ENCODE measurements at places on chromosomes 1 and 21.

DNA sequence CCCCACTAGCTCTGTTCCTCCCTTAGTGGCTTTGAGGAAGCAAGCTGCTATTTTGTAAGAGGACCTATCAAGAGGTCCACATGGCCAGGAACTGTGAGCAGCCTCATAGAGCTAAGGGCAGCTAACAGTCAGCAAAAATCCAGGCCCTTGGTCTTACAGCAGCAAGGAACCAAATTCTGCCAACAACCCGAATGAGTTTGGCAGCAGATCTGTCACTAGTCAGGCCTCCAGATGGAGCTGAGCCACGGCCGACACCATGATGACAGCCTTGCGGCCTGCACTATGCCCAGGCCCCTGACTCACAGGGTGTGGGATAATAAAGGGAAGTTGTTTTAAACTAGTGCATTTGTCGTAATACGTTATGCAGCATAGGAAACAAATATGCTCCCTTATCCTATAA is 28.0 kb upstream of the H3-3A start:
- peak; percentile 74 for DNase-seq

DNA sequence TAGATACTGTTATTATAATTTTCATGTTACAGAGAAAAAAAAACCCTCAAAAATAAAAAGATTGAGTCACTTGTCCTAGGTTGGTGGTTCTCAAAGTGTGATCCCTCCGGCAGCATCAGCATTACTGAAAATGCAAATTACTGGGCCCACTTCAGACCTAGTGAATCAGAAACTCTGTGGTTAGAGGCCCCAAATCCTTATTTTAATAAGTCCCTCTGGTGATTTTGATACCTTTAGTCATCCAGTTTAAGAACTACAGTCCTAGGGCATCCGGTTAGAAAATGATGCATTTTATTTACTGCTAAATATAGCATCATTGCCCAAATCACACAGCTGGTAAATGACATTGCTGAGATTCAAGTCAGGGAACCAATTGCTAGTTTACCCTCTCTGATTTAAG is 203.7 kb upstream of the RUNX1 start:
- no peak for DNase-seq

- DNase-seq, result no peak
Measured at GRCh38 chr1:66350001-66350547, 183.9 kb upstream of the SGIP1 start.

DNA sequence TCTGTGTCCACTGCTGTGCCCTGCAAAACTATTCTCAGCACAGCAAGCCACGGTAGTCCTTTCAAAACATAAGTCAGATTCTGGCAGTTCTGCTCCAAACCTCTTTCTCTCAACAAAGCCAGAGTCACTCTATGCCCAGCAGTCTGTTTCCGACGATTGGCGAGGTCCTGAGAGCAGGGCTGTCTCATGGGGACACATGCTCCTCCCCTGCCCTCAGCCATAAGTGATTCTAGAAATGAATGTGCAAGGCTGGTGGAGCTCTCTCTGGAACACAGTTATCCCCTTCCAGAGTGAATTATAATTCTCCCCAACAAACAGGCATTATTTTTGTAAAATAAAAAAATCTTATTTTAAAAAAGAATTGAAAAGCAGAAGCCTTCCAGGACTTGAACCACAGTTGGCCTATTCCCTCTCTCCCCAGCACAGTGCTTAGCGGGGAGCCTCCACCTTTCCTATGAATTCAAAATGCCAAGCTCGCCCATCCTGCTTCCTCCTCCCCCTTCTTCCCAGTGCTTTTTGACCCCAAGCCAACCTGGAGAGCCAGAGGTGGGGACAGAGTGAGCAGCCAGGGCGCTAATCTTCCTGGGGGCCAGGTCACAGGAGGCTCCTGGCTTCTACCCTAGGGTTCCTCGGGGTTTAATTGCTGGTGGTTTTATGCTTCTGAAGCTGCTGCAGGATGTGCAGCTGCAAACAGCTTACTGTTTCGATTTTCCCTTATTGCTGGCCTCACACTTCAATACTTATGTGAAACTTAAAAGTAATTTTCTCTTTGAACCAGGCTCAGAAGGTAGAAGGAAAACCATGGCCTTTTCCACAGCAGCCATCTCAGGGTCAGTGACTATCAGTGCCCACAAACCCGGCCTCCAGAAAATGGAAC is 41.1 kb downstream of the KCNJ6 start:
- DNase-seq, result no peak

- no peak for DNase-seq
Measured at GRCh38 chr1:43653893-43654292, 3.9 kb downstream of the KDM4A start.

- DNase-seq, result no peak
Measured at GRCh38 chr1:212666116-212666775, 33.4 kb downstream of the BATF3 start.

DNA sequence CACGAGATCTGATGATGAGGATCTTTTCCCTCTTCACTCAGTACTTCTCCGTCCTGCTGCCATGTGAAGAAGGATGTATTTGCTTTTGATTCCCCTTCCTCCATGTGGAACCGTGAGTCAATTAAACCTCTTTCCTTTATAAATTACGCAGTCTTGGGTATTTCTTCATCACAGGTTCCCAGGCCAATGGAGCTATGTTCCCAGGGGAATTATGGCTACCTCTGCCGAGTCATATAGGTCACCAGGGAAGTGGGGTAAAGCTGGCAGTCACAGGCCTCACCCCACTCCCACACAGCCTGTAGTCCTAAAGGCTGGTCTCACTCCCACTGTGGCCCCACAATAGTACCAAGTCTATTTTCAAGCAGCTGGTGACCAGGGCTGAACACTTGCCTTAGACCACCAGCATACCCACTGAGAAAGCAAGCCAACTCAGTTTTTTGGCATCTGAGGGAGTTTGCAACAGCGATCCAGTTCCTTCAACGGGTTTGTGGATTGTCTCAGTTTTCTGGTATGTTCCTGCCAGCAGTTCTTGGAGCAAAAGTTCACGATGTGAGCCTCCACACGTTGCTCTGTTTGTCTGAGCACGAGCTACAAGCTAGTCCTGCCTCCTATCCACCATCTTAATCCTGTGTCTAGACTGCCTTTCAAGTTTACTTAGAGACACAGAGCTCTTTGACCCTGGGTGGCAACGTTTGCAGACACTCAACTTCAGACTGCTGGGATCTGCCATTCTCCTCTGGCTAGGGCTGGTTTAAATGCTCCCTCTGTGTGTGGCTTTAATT is 104.5 kb downstream of the CENPF start:
- DNase-seq, result no peak

- DNase-seq, result no peak
Measured at GRCh38 chr21:18960306-18960705, 556.7 kb upstream of the TMPRSS15 start.

DNA sequence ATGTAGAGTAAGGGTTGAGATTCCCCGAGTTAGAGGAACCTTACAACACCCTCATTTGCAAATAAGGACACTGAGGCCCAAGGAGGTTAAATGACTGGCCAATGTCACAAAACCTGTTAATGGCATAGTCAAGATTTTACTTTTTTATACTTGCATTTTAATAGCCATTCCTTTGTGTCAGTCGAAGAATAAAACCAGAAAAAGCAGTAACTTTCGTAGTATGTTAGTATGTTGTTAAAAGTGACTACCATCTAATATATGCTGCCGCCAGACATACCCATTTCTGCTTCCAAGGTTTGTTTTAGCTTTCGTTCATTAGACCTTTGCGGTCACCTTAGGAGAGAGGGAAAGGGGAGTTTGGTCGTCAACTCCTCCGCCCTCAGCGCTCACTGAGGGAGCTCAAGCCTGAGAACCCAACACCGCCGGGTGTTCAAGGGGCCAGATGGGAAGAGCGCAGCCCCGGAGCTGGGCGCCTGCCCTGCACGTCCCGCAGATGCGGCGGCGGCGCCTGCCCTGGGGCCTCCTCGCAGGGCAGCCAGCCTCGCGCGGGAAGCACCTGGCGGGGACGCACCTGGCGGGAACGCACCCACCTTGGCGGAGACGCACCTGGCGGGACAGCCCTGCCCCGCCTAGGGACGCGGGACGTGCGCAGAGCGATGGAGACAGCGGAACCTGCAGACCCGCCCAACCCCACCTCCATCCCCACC is 466 bp downstream of the VPS26C start:
- DNase-seq, result no peak

- no peak for DNase-seq
Measured at GRCh38 chr1:66533804-66534740, at the start of gene SGIP1. Gene SGIP1, plus strand, starts transcription at chr1:66534153. Its CDS starts 206 bp downstream, at chr1:66534359.
